ENCODE measurements at places on chromosomes 5 and 9.

GRCh38 chr5:157292599-157292998 lies 26.7 kb downstream of the CYFIP2 start:
- DNase-seq = no peak

DNA sequence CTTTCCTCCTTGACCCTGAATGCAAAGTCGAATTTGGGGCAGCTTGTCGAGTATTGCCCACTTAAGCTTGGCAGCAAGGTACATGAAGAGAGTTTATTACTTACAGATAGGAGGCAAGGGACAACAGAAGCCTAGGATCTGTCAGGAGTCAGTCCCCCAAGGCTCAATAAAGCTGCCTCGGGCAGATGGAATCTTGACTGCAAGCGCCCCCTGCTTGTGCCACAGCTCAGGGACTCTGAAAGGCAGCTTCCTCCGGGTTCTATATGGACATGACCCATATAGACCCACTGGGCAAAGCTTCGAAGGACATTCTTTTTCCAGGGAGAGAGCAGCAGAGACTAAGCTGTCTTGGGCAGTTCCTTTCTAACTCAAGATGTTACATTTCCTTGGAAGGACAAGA lies 971.5 kb downstream of the EFNA5 start:
- DNase-seq = no peak

DNA sequence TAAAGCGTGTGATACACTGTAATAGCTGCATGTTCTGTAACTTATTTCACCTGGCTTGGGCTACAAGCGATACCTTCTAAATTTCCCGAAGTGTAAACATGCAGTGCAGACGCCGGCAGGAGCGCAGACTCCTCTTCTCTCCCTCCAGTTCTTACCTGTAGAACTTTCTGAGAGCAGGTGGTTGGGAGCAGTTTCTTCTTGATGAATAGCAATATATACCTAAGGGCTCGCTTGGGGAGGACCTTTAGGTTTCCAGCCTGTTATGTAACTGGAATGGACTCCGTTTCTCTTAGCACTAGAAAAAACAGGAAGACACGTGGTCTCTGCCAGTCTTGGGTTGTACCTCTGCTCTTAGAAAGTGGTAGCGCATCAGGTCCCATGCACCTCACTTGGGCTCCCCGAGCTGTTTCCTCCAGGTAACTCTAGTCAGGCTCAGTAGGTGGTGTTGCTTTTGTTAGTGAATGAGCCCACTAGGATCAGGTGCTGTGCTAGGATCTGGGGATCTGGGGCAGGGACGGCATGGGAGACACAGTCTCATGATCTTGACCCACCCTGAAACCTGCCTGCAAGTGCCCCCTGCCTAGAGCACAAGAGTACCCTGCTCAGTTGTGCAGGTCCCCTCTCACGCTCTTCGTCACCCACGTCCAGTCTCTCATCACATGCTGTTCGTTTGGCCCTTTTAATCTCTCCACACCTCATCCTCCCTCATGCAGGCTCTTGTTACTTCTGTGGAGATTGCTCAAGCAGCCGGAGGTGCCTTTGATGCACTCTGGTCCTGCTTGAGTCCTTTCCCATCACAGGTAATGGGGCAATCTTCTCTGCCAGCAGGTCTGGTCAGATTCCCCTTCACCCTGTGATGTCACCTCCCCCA lies 2.8 kb downstream of the TENT4A start:
- DNase-seq = no peak

DNA sequence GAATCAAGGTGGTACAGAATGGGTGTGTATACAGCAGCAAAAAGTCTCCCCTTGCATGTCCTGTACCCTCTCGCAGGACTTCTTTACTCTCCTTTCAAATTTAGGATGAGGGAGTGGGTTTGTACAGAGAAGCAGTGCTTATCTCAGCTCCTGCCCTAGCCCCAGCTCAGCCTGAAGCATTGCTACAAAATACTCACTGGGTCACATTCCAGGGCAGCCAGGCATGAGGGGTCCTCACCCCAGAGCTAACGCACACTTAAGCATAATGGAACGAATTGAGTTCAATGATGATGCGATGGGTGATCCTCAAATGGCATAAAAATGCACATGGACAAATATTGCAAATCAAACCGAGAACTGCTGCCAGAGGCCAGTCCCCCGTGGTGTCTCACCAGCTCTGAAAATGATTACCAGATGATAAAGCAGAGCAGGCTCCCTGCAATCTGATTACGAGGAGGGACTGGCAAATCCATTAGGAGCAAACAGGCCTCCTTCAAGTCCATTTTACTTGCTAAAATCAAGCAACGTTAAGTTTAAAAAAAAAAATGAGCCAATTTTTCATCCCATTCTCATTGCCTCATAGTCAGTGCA lies 231.6 kb upstream of the TAS2R1 start:
- DNase-seq = no peak

GRCh38 chr9:129737479-129738274 lies 15.2 kb downstream of the PTGES start:
- peak; percentile 76 for DNase-seq

- DNase-seq = no peak
Measured at GRCh38 chr9:76433836-76434235, 25.1 kb upstream of the GCNT1 start.

DNA sequence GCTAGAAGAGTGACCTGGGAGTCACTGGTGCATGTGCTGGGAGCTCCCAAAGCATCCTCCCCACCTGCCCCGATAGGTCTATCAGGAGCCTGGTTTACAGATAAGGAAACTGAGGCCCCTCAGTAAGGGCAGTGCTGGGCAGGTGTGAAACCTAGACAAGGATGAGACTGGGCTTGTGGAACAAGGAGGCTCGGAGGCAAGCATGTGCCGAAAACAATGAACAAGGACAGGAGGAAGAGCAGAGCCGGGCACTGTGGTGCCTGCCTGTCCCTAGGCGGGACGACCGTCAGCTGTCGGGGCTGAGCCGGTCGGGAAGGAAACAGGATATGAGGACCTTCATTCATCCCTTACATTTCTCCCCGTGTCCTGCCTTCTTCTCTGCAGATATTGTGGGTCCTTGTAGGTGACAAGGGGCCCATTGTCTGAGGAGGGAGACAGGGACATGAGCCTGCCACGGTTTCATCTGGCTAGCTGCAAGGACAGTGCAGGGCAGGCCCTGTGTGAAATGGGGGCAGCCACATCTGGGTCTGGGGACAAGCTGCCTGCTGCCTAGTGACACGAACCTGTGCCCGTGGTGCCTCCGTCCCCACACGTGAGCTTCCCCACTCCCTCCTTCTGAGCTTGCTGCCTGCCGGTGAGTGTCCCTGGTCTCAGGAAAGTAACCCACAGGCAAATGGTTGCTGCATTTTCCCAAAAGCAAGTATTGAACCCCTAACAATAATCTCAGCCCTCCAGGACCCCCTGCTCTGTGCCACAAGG lies 18.6 kb downstream of the FGD3 start:
- DNase-seq = no peak

GRCh38 chr5:91941588-91941987 lies 558.5 kb upstream of the ARRDC3 start:
- no peak for DNase-seq

GRCh38 chr5:36743891-36744772 lies 132.4 kb upstream of the NIPBL start:
- no peak for DNase-seq

DNA sequence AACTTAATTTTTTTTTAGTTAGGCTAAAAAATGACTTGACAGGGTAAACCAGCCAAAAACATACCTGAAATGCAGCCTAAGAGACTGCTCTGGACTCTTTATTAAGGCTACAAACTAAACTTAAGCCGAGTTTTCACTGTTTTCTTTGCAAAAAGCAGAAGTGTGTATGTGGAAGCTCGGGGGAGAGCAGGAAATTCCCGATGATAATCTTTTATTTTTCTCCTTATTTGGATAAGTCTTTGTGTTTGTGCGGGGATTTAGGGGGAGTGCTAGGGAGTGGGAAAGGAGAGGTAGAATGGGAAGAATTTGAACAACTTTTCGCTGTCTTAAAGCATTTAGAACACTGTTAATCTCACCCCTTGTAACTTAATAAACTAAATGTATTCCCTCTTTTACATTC lies 30.7 kb upstream of the GPR21 start:
- no peak for DNase-seq

DNA sequence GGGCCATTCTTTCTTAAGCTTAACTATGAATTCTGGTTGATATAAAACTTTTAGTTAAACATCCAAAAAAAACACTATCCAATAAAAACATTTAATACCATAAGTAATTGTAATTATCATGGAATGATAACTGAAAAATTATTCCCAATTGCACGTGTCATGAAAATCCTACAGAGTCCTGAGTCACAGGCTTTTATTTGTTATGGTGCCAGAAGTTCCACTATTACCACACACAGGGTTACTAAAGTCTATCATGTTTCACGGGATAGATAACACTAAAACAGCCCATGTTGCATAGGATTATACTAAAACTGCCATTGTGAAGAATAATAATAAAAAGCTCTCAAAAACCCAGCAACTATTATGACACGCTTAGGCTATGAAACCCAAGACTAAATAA lies 1381.8 kb downstream of the EFNA5 start:
- no peak for DNase-seq

- no peak for DNase-seq
Measured at GRCh38 chr5:161051920-161052500, 200.0 kb upstream of the ATP10B start.

- DNase-seq = no peak
Measured at GRCh38 chr9:134938346-134939079, 20.8 kb upstream of the FCN1 start.

DNA sequence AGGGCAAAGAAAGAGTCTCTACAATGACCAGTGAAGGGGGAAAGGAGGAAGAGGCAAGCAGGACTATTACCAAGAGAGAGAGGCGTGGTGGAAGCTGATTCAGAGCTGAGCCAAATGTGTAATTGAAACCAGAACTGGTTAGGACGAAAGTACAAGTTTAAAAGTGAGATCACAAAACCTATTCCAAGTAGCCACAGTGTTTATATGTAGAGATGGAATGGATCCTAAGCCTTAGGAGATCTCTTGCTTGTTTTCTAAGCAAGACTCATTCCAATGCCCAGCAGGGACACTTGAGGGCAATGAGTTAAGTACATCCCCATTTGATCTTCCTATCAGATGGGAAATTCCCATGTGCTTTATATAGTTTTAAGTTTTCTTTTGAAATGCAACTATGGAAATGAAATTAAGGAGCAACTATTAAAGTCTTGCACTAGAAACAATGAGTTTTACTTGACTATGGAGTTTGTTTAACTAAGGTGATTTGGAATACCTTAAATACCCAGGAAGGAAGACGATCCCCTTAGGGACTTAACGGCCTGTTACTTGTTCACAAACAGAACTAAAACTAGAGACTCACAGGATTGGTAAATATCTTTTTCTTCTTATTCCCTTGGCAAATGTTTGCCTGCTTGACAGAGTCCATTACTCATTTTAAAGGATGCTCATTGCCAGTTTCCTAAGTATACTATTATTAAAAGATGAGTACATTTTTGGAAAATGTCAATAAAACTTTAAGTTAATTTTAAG lies 51.1 kb upstream of the SNX2 start:
- no peak for DNase-seq

GRCh38 chr5:535846-536698 lies 11.8 kb upstream of the SLC9A3 start:
- DNase-seq = no peak

DNA sequence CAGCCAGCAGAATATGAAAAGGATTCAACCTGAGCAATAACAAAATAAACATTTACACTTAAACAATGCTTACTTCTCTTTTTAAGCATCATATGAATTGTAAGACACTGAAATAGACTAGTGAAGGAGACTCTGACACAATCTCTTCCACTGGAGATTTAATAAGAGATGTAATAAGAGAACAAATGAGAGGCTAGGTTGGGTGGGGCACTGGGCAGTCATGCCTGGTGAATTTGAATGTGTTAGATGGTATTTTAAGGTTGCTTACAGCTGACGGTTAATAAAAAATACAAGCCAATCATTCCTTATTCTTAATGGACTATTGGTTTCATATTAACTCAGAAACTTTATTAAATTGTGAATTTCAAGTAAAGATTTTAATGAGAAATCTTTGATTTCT lies 105.9 kb upstream of the TARS1 start:
- no peak for DNase-seq

DNA sequence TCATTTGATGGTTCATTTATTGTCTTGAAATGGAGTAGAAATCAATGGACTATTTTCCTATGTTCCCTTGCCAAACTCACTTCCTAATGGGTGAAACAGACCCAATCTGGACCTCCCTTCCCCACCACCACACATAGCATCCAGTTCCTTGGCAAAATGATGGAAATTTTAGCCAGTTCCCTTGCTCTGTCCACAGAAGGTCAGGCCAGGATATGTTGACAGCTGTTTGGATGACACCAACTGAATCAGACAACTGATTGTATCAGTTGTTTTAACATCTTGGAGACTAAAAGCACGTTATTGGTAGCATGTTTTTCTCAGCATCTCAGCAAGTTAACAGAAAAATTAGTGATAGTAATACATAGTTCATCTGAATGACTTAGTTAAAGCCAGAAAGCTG lies 534.8 kb downstream of the PSAT1 start:
- no peak for DNase-seq

DNA sequence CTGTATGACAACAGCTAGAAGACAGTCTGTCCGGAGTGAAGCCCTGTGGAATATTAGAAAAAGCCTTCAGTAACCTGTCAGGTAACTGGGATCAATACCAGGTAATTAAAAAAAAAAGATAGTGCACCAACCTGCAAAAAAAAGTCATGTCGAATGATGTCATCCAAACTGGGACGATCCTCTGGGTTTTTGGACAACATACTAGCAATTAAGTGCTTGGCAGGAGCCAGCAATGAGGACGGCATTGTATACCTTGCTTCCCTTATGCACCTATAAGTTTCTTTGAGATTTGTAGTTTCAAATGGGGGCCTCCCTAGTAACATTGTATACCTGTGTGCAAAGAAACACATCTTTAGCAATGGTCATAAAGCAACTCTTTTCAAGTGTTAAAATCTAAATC lies 2.8 kb downstream of the PLK2 start:
- no peak for DNase-seq

DNA sequence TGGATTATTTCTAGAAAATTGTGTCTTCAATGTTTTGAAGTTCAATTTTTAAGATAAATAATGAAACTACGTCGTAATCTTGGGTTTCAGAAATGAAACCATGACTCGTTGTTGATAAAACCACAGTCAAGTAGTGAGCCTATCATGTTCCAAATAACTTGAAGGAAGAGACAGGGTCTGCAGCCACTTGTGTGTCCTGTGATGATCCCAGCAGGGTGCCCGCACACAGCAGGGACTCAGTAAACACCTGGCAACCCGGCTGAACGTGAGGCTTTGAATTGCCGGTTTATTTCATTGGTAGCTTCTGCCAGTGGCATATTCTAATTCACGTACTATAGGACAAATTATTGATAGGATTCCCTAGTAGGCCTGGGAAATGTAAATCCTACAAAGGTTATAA lies 679.6 kb downstream of the IRX1 start:
- DNase-seq = no peak

DNA sequence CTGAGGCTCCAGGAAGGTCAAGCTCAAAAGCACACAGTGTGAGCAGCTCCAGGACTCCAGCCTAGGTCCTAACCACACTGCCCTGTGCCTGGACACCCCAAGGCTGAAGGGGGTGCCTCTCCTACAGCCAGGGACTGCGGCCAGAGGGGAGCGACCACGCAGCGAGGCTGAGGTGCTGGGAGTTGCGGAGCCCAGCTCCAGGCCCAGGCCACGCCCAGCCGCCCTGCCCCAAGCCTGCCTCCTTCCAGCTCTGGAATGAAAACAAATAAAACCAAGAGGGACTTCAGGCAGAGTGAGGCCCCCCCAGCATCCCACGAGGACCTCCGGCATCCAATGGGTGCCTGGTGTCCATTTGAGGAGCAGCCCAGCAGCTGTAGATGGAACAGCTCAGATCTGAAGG lies 15.2 kb downstream of the VAV2 start:
- DNase-seq = no peak

- DNase-seq = no peak
Measured at GRCh38 chr5:31052937-31053658, 140.4 kb upstream of the CDH6 start.

All from activated T-helper 1 cell treated with anti-CD3 and anti-CD28 coated beads, Interleukin-2, amount 50 U/mL, for 16 hours (primary cell).